RCC 7860 (cell line): ENCODE measurements at places on chromosomes 3 and 15.
A peak's percentile ranks its signal among the peaks of the same experiment; 100 is the strongest.

- DNase-seq = no peak
These were observed 7.4 kb downstream of the ZNF589 start for GRCh38 chr3:48248095-48248850.

GRCh38 chr15:35078221-35078915 is 6.7 kb downstream of the NANOGP8 start:
- DNase-seq = peak; percentile 23

GRCh38 chr15:91182101-91182500 is 82.0 kb downstream of the SV2B start:
- DNase-seq = no peak

DNA sequence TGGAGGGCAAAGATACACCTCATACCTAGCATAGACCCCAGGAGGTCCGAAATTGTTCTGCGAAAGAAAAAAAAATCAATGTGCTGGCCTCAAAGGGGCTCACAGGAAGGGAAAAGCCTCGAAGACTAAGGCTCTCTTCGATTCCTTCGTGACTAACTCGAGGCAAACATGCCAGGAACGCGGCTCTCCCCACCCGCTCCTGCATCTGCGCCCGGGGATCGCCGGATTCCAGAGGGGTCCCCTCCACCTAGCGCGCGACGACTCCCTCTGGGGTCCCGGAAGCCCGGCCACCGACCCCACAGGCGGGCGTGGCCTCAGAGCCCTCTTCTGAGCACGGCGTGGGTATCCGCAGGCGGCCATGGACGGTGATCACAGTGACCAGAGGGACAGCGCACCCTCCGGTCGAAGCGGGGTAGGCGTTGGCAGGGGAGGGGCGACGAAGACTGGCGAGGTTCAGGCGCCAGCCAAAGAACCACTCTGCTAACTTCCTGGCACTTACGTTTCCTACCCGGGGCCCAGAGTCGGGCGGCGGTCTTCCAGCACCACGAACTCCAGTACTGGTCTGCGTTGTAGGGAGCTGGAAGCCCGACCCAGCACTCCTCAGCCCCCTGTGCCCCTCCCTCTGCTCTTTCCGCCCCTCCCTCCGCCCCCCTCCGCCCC is 515 bp upstream of the EIF3J start:
- peak; percentile 86 for DNase-seq

- DNase-seq = no peak
These were observed 174.5 kb downstream of the GOLGA6L6 start for GRCh38 chr15:20367093-20367492.

- DNase-seq = no peak
These were observed 36.2 kb downstream of the NGLY1 start for GRCh38 chr3:25747033-25747432.

DNA sequence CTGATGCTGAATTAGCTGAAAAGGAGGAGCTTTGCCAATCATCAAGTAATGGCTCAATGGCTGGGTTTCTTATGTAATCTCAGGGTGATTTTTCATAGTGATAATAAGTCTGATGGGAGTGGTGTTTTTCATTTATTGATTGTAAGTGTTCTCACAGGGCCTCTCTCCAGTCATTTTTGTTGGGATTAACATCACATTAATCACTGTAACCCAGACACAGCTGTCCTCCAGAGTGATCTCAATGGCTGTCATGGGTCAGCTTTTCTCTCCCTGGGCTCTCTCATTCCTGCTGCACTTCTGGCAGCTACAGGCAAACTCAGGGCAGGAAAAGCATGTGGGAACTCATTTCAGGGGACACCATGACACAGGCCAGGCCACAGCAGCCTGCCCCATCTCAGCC is 162.9 kb downstream of the LRTM1 start:
- no peak for DNase-seq

DNA sequence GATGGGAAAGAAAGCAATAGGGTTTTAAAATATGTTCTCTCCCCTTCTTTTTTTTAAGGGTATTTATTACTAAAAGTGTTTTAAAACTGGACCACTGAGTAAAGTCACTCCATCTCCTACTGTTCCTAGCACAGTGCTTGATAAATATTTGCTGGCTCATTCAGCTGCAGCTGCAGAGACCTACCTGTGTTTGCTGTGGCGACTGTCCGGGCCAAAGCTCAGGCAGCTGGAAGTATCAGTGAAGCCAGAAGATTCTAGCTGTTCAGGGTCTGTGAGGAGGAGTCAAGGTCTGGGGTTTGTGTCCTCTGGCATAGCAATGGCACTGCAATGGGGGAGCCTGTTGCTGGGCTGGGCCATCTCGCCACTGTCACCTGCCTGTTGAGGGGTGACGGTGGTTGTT is 109.9 kb downstream of the RPLP1 start:
- DNase-seq = no peak

GRCh38 chr15:91400481-91400880 is 300.4 kb downstream of the SV2B start:
- DNase-seq = no peak

GRCh38 chr3:157922614-157923013 is 183.6 kb downstream of the SHOX2 start:
- DNase-seq = no peak

DNA sequence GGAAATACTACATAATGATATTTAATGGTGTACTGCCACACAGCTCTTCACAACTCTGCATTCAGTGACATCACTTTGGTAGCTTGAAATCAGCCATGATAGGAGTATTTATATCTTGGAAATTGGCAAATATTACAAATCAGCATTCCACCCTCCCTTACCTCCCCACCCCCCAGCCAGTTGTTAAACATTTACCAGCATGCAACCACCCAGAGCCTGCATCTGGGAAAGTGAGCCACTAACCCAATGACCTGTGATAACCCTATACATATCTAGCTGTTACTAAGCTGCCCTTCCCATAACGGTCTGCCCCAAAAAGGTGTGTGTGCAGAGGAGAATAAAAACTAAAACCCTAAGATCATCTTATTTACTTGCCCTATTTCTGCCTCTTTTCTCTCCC is 44.6 kb upstream of the SATB1 start:
- peak; percentile 8 for DNase-seq

DNA sequence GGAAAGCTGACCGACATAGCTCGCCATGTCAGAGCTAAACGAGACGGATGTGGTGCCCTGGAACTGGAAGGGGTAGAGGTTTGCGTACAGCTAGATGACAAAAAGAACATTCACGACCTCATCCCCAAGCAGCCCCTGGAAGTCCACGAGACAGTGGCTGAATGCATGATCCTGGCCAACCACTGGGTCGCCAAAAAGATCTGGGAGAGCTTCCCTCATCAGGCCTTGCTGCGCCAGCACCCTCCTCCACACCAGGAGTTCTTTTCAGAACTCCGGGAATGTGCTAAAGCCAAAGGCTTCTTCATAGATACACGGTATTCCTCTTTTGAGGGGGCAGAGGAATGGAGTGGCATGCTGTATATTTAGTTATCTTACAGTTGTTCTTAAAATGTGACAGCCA is 30.4 kb downstream of the TIPIN start:
- DNase-seq = no peak

- no peak for DNase-seq
These were observed 1045.5 kb upstream of the NR2F2 start for GRCh38 chr15:95284933-95285421.

GRCh38 chr3:170572665-170573253 is 13.1 kb downstream of the SLC7A14 start:
- DNase-seq = peak; percentile 33

- DNase-seq = peak; percentile 15
These were observed 619 bp downstream of the TTBK2 start for GRCh38 chr15:42919799-42920518.

DNA sequence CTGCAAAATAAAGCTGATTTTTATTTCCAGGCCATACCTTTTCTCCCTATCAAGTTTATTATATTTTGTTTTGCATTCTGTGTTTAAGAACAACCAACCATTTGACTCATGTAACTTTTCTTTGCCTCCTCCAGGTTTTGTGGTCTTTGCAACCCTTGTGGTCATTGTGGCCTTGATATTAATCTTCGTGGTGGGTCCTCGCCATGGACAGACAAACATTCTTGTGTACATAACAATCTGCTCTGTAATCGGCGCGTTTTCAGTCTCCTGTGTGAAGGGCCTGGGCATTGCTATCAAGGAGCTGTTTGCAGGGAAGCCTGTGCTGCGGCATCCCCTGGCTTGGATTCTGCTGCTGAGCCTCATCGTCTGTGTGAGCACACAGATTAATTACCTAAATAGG is 27.6 kb downstream of the NIPA2 start:
- DNase-seq = peak; percentile 12

DNA sequence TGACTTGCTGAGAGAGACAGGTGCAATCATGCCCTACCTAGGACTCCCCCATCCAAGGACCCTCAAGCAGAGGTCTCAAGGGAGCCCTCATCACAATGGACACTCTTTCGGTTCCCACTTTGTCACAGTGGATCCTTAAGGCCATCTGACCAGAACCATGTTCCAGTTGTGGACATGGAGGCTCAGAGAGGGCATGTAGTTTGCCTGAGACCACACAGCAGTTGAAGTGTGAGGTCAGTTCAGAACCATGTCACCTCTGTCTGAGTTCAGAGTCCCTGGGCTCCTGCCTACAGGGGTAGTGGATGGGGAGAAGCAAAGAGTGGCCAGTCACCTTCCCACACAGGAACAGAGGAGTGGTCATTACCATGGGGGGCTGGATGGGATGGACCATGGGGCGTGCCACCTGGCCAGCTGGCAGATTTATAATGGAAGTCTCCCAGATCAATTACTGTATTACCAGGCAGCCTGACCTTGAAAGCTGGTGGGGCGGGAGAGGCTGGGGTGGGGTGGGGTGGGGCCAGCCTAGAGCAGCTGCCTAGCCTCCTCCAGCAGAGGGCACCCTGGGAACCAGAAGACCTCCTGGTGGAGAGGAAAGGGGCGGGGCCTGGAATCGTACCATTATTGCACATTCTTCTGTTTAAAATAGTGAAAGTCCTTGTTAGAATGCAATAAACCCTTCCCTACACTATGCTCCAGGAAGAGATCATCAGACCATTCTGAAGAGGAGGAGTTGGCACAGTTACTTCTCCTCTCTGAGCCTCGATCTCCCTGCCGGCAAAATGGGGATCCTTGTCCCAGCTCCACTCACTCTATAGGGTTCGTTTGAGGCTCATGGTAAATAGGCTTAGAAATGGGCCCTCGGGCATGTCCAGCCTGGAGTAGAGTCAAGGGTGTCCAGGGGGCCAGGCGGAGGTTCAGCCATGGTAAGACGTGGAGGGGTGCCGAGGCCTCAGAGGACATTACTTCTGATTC is 26.9 kb upstream of the LINGO1 start:
- peak; percentile 19 for DNase-seq

GRCh38 chr3:15443826-15444524 is 16.6 kb downstream of the EAF1 start:
- DNase-seq = no peak

DNA sequence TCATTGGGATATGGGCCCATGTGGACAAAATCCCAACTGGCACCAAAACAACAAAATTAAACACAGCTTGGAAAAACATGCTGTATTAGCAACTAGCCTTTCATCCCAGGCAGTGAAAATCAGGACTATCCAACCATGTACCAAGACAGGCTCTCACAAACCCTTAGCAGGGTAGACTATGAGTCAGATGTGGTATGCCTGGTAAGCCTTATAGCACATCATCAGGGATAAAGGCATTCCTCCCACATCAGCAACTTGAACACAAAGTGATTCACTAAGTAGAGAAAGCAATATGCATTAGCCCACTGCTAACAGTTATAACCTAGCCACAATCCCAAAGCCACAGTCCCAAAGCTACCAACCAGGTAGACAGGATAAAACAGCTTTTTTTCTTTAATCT is 8.0 kb downstream of the CEP152 start:
- DNase-seq = peak; percentile 89

GRCh38 chr3:171066206-171066605 is 39.7 kb upstream of the SLC2A2 start:
- DNase-seq = peak; percentile 49

DNA sequence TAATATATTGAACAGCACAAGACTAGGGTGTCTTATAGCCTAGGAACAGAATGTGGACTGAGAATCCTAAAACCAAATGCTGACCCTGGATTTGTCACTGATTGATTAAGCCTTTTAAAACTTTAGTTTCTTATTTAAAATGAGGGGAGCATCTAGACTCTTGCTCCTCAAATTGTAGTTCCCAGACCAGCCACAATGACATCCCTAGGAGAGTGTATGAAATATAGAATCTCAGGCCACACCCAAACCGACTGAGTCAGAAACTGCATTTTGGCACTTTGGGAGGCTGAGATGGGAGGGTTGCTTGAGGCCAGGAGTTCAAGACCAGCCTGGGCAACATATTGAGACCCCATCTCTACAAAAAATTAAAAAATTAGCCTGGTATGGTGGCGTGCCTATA is 287.8 kb upstream of the UMPS start:
- DNase-seq = no peak

GRCh38 chr3:55362210-55362960 is 124.7 kb downstream of the WNT5A start:
- no peak for DNase-seq

- DNase-seq = no peak
These were observed 22.6 kb downstream of the SH3BP5 start for GRCh38 chr3:15309662-15310335.

GRCh38 chr15:37059086-37059485 is 41.3 kb downstream of the MEIS2 start:
- DNase-seq = peak; percentile 47

- DNase-seq = no peak
These were observed 384.8 kb downstream of the MECOM start for GRCh38 chr3:169278667-169279066.

DNA sequence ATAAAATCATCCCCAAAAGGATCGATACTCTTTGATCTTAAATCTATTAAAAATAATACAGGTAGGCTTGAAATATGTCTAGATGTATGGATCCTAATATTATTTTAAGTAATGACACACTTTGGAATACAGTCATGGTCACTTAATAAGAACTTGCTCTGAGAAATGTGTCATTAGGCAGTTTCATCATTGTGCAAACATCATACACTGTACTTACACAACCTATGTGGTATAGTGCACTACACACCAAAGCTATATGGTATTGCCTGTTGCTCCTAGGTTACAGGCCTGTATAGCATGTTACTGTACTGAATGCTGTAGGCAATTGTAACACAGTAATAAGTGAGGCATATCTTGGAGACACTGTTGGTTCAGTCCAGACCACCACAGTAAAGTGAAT is 307.1 kb downstream of the RAP2B start:
- no peak for DNase-seq

GRCh38 chr3:141796081-141796888 is 33.1 kb downstream of the GRK7 start:
- no peak for DNase-seq

GRCh38 chr15:62534996-62535395 is 369.9 kb upstream of the C2CD4B start:
- no peak for DNase-seq

GRCh38 chr3:15496341-15496664 is 25.2 kb downstream of the COLQ start:
- DNase-seq = no peak

- DNase-seq = no peak
These were observed 33.2 kb downstream of the ANXA2 start for GRCh38 chr15:60364612-60364924.

GRCh38 chr3:137349557-137350348 is 392.0 kb downstream of the IL20RB start:
- no peak for DNase-seq

- DNase-seq = peak; percentile 93
These were observed 16.4 kb downstream of the FAM107A start for GRCh38 chr3:58560771-58561311.
